Thoracic aorta (tissue), 2 donors: ENCODE measurements at places on chromosomes 1 and 21. TPM values are rescaled to one million over a fixed set of nuclear protein-coding genes. Genes with fewer than 3 reads are reported as not detected.

RUNX3 gene
- total RNA-seq: 8.5 TPM

DNA sequence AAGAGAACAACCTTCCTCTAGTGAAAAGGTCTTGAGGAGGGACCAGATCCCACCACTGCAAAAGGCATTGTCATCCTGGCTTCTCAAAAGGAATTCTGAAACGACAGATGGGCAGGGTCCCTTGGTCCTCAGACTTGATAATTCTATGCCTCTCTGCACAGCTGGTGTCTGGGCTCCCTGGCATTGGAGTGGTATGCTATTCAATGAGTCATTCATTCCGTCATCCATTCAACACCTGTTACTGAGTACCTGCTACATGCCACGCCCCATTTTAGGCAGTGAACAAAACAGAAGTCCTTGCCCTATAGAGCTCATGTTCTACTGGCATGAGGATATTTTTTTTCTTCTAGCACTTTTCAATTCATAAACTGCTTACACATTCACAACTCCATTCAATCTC, 45.8 kb upstream of the HMGB4 start:
- no peak overlapping the region for H3K27ac ChIP-seq
- no peak for DNase-seq
- H3K27me3 ChIP-seq: no peaks in the 10 kb centered on the region
- H3K4me3 ChIP-seq: no peak overlapping the region
- H3K4me1 ChIP-seq: no peaks in the 10 kb centered on the region

DNA sequence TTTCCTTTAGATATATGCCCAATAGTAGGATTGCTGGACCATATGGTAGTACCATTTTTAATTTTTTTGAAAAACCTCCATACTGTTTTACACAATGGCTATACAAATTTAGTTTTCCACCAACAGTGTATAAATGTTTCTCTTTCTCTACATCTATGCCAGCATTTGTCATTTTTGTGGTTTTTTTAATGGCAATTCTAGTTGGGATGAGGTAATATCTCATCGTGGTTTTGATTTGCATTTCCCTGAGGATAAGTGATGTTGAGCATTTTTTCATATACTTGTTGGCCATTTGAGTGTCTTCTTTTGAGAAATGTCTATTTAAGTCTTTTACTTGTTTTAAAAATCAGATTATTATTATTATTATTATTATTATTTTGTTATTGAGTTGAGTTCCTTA, 35.5 kb downstream of the PLA2G4A start:
- no peak for DNase-seq
- no peaks in the 10 kb centered on the region for H3K36me3 ChIP-seq
- no peak overlapping the region for H3K27ac ChIP-seq
- no peaks in the 10 kb centered on the region for H3K4me1 ChIP-seq

GRCh38 chr1:180133193-180133592, 21.5 kb upstream of the QSOX1 start:
- no peaks in the 10 kb centered on the region for H3K27me3 ChIP-seq
- no peaks in the 10 kb centered on the region for H3K36me3 ChIP-seq
- DNase-seq: no peak
- H3K4me3 ChIP-seq: no peak overlapping the region
- H3K4me1 ChIP-seq: no peaks in the 10 kb centered on the region

DNA sequence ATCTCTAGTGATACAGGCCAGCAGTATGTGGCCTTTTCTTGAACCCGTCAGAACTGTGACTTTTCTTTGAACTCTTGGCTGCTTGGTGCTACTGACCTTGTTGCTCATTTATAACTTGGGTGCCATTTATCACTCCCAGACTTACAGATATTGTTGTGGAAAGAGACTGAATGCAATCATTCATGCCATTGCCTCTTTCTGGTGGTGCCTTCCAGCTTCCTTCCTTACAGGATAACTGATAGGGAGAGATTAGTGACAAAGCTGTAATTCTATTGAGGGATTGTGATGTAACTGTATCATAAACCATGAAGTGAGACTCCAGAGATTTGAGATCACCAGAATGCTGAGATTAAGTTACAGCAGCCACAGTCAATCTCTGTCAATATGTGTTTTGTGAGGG, 256.5 kb downstream of the USP25 start:
- no peaks in the 10 kb centered on the region for H3K27me3 ChIP-seq
- no peaks in the 10 kb centered on the region for H3K4me1 ChIP-seq
- H3K36me3 ChIP-seq: no peaks in the 10 kb centered on the region
- no peak for DNase-seq
- no peak overlapping the region for H3K4me3 ChIP-seq

- H3K4me1 ChIP-seq: no peaks in the 10 kb centered on the region
- no peaks in the 10 kb centered on the region for H3K27me3 ChIP-seq
- no peak for DNase-seq
- no peaks in the 10 kb centered on the region for H3K36me3 ChIP-seq
- no peak overlapping the region for H3K27ac ChIP-seq
- no peak overlapping the region for H3K4me3 ChIP-seq
These were observed 154.8 kb upstream of the VAMP3 start for GRCh38 chr1:7616076-7616832.

- DNase-seq: no peak
- no peak overlapping the region for H3K4me3 ChIP-seq
- H3K27ac ChIP-seq: no peak overlapping the region
- no peaks in the 10 kb centered on the region for H3K36me3 ChIP-seq
These were observed 202.2 kb upstream of the C8B start for GRCh38 chr1:57167997-57168396.

DNA sequence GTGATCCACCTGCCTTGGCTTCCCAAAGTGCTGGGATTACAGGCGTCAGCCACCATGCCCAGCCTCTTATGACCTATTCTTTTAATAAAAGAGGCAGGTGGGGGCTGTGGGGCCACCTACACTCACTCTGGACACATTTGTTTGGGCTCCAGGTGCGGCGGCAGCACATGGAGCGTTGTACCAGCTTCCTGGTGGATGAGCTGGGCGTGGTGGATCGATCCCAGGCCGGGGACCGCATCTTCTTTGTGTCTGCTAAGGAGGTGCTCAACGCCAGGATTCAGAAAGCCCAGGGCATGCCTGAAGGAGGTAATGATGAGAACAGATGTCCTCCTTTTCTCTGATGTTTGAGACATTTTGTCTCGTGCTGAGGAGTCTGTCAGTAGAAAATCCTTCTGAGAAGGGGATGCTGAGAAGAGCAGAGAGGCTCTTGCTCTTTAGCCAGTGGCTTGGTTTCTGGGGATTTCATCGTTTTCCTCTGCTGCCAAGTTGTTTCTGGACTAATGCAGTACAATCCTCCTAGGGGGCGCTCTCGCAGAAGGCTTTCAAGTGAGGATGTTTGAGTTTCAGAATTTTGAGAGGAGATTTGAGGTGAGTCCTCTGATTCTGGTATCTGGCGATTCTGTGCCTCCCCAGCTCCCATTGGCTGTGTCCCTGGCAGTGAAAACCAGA, 17.9 kb upstream of the MIIP start:
- no peak overlapping the region for H3K27ac ChIP-seq
- H3K4me3 ChIP-seq: no peak overlapping the region
- DNase-seq: no peak
- no peaks in the 10 kb centered on the region for H3K4me1 ChIP-seq
- H3K36me3 ChIP-seq: peaks cover 88% of the 10 kb centered on the region

DNA sequence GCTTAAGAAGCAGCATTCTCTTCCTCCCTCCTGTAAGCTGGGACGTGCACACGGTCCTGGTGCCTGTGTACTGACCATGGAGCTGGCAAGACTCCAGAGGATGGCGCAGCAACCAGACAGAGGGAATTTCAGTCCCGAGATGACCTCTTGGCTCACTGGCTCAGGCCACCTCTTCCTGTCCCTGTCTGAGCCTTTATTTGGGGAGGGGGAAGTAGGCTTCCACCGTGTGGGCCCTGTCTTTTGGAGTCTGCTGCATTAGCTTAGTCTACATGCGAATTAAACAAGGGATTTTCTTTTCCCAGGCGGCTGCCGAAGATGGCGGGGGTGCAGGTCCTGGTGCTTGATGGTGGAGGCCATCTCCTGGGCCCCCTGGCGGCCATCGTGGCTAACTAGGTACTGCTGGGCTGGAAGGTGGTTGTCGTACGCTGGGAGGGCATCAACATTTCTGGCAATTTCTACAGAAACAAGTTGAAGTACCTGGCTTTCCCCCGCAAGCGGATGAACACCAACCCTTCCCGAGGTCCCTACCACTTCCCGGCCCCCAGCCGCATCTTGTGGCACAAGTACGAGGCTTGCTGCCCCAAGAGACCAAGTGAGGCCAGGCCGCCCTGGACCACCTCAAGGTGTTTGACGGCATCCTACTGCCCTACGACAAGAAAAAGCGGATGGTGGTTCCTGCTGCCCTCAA, 10.2 kb downstream of the IL24 start:
- peaks cover 14% of the 10 kb centered on the region for H3K4me1 ChIP-seq
- H3K27ac ChIP-seq: no peak overlapping the region
- peaks cover 7% of the 10 kb centered on the region for H3K27me3 ChIP-seq
- DNase-seq: no peak

- H3K27ac ChIP-seq: no peak overlapping the region
- DNase-seq: no peak
- H3K36me3 ChIP-seq: no peaks in the 10 kb centered on the region
- H3K4me3 ChIP-seq: no peak overlapping the region
- no peaks in the 10 kb centered on the region for H3K4me1 ChIP-seq
These were observed 7.5 kb upstream of the TTC34 start for GRCh38 chr1:2808831-2809605.

TCHHL1 gene
- not detected for total RNA-seq

NECTIN4 gene
- not detected for total RNA-seq

SLFNL1 gene
- 0.68 TPM for total RNA-seq

GLMP gene
- 60.1 TPM for total RNA-seq

DNA sequence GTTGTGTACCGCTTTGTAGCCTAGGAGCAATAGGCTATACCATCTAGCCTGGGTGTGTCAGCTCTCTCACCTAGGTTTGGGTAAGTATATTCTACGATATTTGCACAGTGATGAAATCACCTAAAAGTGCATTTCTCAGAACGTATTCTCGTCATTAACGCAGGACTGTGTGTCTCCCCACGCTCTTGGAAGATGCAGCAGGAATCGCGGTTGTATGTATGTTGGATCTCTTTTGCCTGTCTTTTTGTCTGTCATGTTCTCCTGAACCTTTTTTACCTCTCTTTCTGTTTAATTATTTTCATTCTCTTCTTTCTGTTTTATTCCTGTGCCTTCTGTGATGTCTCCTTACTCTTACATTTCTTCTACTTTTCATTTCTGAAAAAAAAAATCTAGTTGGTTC, 140.5 kb upstream of the COL6A1 start:
- no peaks in the 10 kb centered on the region for H3K27me3 ChIP-seq
- no peaks in the 10 kb centered on the region for H3K4me1 ChIP-seq
- DNase-seq: no peak
- H3K4me3 ChIP-seq: no peak overlapping the region

- no peaks in the 10 kb centered on the region for H3K36me3 ChIP-seq
- no peak overlapping the region for H3K4me3 ChIP-seq
- no peaks in the 10 kb centered on the region for H3K4me1 ChIP-seq
- DNase-seq: no peak
- H3K27me3 ChIP-seq: no peaks in the 10 kb centered on the region
- H3K27ac ChIP-seq: no peak overlapping the region
These were observed 17.8 kb upstream of the MRPS6 start for GRCh38 chr21:34055615-34056014.

DNA sequence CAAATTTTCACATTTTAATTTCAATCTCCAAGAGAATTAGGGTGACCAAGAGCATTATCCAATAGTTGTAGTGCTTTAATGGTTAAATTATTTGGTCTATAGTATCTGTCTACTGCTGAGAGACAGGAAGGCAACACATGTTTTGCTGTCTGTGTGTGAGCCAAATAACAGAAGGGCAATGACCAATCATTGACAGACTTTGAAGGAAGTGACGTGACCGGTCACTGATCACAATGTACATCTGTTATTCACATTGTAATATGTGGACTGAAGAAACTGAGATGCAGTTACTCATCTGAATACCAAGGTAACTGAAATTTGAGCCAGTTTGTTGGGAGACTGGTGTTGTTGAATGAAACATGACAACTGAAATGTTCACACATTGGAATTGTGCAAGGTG, 196.7 kb downstream of the LRRC40 start:
- H3K27me3 ChIP-seq: no peaks in the 10 kb centered on the region
- H3K27ac ChIP-seq: no peak overlapping the region
- no peaks in the 10 kb centered on the region for H3K36me3 ChIP-seq

CRYAA gene
- not detected for total RNA-seq

HSD11B1 gene
- 24.4 TPM for total RNA-seq

DNA sequence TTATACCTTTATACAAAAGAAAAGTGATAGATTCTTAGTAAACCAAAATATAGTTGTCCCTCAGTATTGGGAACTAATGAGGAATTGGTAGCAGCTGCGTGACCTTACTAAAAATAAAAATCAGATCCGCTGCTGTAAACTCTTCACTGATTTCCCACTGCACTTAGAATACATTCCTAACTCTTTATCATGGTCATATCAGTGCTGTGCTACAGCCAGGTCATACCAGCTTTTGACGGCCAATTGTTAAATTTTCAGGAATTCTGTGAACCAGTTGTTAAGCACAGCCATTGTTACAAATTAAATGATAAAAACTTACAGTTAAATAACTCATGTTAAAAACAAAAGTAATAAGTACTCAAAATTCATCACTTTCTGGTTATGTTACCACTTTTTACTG, 245.3 kb downstream of the GPR52 start:
- no peak overlapping the region for H3K4me3 ChIP-seq
- H3K4me1 ChIP-seq: no peaks in the 10 kb centered on the region
- H3K27ac ChIP-seq: no peak overlapping the region
- DNase-seq: no peak
- H3K27me3 ChIP-seq: no peaks in the 10 kb centered on the region

DNA sequence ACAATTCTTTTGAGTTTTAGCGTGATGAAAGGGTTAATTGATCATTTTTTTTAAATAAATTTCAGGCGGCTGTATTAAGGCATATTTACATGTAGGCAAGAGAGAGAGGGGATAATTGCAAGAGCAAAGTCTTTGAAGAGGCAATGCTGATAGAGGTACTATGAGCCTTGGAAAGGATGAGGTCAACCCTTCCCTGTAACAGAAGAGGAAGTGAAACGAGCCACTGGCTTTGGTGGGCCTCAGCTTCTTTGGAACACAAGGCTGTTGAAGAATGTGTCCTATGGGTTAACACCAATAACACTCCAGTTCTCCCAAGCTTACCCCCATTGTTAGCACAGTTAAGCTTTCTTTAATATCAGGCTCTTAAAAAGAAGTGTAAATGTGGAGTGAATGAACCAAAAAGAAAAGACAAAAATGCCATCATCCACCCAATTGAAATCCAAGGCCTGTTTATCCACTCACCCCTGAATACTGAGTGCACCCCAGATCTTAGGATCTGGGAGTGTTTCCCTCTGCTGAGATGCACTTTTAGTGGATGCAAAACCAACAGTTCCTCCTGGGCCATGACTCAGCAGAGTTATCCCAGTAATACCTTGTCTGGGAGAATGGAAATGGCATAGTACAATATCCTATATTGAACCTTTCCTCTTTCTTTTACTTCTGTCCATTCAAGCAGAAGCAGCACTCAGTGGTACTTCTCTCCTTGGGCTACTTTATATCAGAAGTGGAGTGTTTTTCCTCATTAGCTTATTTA, 216.4 kb downstream of the SLC44A5 start:
- no peak overlapping the region for H3K27ac ChIP-seq
- no peaks in the 10 kb centered on the region for H3K27me3 ChIP-seq
- no peak overlapping the region for H3K4me3 ChIP-seq
- no peak for DNase-seq

GRCh38 chr1:45687754-45688740, at the start of gene TMEM69:
Gene TMEM69 (plus strand): TSS chr1:45688181. CDS start chr1:45691069, 2,888 bp downstream.
- peak within 1 kb of the TSS; percentile 94 for H3K27ac ChIP-seq
- peak; percentile 8 for DNase-seq
- H3K4me1 ChIP-seq: peaks cover 18% of the 10 kb centered on the region
- no peaks in the 10 kb centered on the region for H3K36me3 ChIP-seq
- H3K27me3 ChIP-seq: no peaks in the 10 kb centered on the region
